Frontal cortex (tissue), 4 donors: ENCODE measurements at places on chromosomes 11 and 22. TPM values are rescaled to one million over a fixed set of nuclear protein-coding genes. Genes with fewer than 3 reads are reported as not detected.

MUC2 gene
- total RNA-seq: not detected

SUSD2 gene
- under 0.01 TPM for total RNA-seq

KRTAP5-11 gene
- not detected for total RNA-seq

FREY1 gene
- total RNA-seq: 1.2 TPM

DRD2 gene
- total RNA-seq: 1.6 TPM
